Left colon (tissue), 2 donors: ENCODE measurements at places on chromosomes 16 and 17. TPM values are rescaled to one million over a fixed set of nuclear protein-coding genes. Genes with fewer than 3 reads are reported as not detected.

The CHP2 gene
- 171 TPM for total RNA-seq

The CEP295NL gene
- total RNA-seq = 1.3 TPM

The EPN3 gene
- 58.5 TPM for total RNA-seq

The PLXDC1 gene
- 2.3 TPM for total RNA-seq

The ADAD2 gene
- total RNA-seq = not detected

The EEF2K gene
- total RNA-seq = 26.4 TPM

The ZNF205 gene
- 8.2 TPM for total RNA-seq

The ZFPM1 gene
- 8.0 TPM for total RNA-seq

The TRAPPC1 gene
- total RNA-seq = 122 TPM

The NACA2 gene
- not detected for total RNA-seq

The TLCD3B gene
- total RNA-seq = 0.31 TPM

The FBXW10 gene
- not detected for total RNA-seq

The AGRP gene
- not detected for total RNA-seq

The KRT39 gene
- not detected for total RNA-seq

The KRT32 gene
- not detected for total RNA-seq

The STX1B gene
- 0.75 TPM for total RNA-seq

The FBXO39 gene
- total RNA-seq = not detected

The UTS2R gene
- total RNA-seq = not detected

The IGFALS gene
- 1.3 TPM for total RNA-seq

The KREMEN2 gene
- total RNA-seq = 1.1 TPM

The RGS11 gene
- 2.6 TPM for total RNA-seq

The KRT25 gene
- total RNA-seq = not detected

The LHX1 gene
- not detected for total RNA-seq

The EVPLL gene
- total RNA-seq = 0.12 TPM

The MYOCD gene
- total RNA-seq = 2.1 TPM

The TEKT5 gene
- total RNA-seq = 0.52 TPM

The SLC16A5 gene
- 26.6 TPM for total RNA-seq

The TBC1D3 gene
- not detected for total RNA-seq

The CCL17 gene
- not detected for total RNA-seq

The PLK1 gene
- total RNA-seq = 6.6 TPM

The CSNK2A2 gene
- total RNA-seq = 47.5 TPM

The SPSB3 gene
- 37.9 TPM for total RNA-seq

The TBC1D26 gene
- not detected for total RNA-seq

The MAPT gene
- 2.5 TPM for total RNA-seq
